ENCODE measurements at places on chromosomes 7 and 10. TPM values are rescaled to one million over a fixed set of nuclear protein-coding genes. Genes with fewer than 3 reads are reported as not detected.
A peak's percentile ranks its signal among the peaks of the same experiment; 100 is the strongest.

DNA sequence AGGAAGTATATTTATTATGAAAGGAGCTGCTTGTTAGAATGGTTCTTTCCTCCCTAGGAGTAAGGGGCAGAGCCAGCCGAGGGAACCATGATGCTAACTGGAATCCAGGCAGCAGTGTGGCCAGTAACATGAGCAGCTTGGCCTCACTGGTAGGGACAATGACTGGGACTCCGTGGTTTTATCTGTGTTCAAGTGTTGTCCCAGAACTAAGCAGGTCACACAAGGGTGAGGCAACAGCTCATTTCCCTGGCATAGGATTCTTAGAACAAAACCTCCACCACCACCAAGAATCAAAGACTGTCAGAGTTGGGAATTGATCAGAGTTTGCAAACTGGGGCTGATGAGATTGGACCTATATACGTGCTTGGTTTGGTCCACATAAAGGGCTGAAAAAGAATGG, 138.9 kb upstream of the COBL start:
- no peak for DNase-seq

GRCh38 chr10:35307297-35307696, 29.0 kb upstream of the CCNY start:
- DNase-seq: no peak

GRCh38 chr7:158028290-158028941, 559.2 kb downstream of the PTPRN2 start:
- DNase-seq: peak; percentile 40

DNA sequence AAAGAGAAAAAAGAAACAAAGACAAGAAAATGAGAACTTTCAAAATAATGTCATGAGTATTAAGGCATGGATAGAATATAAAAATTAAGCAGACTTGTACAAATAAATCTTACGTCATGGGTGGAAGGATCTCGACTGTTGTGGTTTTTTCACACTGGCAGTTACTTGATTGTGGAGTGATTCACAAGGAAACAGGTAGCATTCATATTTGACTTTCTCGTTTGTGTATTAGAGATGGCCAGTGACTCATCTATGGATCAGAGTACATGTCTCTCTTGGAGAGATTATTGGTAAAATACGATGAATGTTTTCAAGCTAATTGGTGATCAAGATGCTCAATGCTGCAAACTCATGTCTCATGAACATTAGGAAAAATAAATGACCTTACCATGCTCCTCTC, 564.3 kb downstream of the GATA3 start:
- no peak for DNase-seq

DNA sequence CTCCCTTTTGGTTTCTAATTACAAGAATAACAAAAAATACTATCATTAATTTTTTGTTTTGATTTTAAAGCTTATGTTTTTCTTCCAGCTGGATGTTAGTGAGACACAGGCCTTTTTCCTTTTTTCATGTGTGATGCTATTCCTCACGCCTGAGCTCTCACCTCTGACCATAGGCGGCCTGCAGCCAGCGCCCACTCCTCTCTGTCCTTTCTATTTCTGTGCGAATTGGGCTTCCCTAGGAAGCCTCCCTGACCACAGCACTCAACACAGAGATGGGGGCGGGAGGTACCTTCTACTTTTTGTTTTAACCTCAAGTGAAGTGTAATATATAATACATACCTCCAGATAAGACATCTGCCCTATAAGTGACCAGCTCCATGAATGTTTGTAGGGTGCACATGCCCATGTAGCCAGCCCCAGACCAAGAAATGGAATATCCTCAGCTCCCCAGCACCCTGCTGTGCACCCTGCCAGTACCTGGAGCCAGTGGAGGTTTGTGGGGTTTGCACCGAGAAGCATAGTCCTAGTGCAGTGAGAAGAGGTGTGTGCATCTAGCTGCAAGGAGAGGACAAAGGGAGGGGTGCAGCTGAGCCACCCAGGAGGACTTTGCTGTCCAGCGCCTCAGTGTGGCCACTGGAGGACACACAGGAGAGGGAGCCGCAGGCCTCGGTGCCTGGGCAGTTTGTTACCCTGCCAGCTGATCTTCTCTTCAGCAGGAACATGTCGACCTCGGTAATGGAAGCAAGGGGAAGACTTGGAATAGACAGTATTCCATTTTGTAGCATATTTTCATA, 38.5 kb downstream of the BNIP3 start:
- no peak for DNase-seq

GRCh38 chr7:125847692-125848091, 918.1 kb upstream of the POT1 start:
- DNase-seq: no peak

GRCh38 chr10:106147021-106147420, 1017.5 kb downstream of the SORCS1 start:
- no peak for DNase-seq

DNA sequence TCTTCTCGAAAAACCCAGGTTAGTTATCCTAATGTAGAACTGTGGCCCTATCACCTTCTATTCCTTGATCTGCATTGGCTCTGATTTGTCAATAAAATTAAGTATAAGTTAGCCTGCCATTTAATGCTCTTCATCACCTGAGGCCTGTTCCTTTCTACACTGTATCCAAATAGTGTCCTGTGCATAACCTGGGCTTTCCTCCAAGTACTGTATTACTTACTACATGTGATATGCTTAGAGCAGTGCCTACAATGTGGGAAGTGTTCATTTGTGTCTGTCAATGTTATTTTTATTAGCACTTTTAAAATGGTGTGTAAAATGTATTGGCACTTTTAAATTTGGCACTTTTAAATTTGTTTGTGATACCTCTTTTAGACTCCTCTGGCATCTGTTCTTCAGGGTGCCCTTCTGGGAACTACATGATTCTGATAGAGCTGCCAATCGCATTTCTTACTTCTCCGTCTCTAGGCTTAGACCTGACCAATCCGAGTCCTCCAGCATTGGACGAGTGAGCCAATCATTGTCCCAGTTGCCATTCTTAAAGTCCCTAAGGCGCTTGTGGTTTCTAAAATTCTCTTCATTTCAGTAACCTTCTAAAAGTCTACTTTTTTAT, 85.5 kb downstream of the GNAI1 start:
- no peak for DNase-seq

DNA sequence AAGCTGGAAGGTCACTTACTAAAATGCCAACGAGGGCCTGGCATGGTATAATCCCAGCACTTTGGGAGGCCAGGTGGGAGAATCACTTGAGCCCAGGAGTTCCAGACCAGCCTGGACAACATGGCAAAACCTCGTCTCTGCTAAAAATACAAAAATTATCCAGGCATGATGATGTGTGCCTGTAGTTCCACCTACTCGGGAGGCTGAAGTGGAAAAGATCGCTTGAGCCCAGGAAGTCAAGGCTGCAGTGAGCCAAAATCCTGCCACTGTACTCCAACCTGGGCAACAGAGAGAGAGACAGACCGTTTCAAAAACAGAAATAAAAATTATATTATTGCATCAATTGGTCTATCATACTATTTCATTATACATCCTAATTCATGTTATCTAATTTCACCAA, 18.1 kb upstream of the FAM53B start:
- DNase-seq: no peak

DNA sequence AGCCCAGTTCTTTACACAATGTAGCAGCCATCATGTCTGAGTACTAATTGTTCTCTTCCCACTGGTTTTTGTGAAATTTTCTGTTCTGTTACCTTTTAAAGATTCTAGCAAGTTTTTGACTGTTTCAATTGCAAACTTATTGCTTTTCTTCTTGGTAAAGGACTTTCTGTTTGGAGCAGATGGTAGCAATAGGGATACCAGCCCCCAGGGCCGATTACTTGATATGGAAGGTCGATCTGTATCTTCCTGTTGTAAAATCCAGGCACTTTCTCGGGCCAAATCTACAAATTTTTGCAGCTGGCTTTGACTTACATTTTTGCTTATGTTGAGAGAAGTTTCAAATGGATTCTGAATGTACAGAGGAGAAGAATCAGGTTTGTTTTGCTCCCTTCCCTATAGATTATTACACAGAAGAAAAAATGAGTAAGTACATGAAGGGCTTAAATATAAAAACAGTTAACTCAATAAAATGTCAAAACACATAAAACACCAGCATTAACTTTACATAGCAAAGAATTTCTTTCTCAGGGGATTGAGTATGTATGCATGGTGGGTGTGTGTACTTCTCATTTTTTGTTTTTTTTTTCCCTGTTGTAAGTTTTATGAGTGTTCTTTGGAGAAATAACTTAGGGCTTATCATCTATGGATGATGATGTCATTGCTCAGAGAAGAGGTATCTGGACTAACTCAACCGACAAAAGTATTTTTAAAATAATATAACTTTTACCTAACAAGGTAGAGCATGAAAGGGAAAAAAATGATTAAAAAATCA, 35.3 kb downstream of the MTPAP start:
- DNase-seq: no peak

- no peak for DNase-seq
These were observed 103.5 kb upstream of the FERD3L start for GRCh38 chr7:19248681-19249080.

DNA sequence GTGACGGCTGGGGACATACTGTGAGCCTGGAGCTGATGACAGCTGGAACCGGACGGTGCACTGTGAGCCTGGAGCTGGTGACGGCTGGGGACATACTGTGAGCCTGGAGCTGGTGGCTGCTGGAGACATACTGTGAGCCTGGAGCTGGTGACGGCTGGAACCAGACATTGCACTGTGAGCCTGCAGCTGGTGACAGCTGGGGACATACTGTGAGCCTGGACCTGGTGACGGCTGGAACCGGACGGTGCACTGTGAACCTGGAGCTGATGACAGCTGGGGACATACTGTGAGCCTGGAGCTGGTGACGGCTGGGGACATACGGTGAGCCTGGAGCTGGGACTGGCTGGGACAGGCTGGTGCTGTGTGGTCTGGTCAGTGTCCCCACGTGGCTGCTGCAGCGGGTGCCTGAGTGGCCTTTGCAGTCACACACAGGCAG, 47.9 kb downstream of the PTPRN2 start:
- peak; percentile 53 for DNase-seq

DNA sequence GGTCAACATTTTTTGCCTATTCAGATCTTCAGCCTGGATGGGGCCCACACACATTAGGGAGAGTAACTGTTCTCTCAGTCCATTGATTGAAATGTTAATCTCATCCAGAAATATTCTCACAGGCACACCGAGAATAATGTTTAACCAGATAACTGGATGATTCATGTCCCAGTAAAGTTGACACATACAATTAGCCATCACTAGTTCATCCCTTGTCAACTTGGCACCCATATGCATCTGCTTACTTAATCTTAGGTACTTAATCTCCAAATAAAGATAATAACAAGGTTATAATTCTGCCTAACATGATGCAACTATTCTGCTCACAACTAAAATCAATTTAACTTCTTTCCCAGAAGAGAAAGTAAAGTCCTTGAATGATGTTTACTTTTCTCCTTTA, 502.6 kb downstream of the ADRA2A start:
- no peak for DNase-seq

- DNase-seq: no peak
These were observed 8.2 kb downstream of the MINDY3 start for GRCh38 chr10:15852111-15852557.

DNA sequence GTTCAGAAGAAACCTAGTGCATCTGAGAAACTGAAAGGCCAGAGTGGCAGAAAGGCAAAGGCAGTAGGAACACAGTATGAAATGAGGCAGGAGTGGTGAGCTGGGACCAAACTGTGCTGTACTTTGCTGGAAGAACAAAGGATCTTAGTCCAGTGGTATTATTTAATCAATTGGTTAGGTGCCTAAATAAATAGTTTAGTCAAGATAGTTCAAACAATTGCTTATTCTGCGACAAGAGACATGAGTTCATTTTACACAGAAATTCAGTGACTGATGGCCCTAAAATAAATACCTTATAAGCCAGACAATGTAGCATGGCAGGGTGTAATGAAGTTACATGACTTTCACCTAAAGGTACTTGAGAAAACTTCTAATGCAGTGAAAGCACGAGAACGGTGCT, 181.8 kb upstream of the LRRN3 start:
- no peak for DNase-seq

DNA sequence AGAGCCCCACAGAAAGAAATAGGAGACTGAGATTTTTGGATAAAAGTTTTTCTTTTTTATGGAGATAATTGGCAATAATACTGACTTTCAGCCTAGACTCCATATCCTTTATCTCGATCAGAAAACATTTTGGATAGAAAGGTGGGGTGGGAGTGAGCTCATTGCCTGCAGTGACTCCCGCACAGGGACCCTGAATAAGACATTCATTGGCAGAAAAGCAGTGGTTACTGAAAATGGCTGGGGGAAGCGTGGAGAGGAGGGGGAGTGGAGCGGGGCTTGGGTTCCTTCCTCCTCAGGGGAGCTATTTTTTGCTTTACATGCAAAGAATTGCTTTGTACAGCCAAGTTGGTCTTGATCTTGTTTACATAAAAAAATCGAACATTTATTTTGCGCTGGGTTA, 90.4 kb upstream of the BMPER start:
- no peak for DNase-seq

DNA sequence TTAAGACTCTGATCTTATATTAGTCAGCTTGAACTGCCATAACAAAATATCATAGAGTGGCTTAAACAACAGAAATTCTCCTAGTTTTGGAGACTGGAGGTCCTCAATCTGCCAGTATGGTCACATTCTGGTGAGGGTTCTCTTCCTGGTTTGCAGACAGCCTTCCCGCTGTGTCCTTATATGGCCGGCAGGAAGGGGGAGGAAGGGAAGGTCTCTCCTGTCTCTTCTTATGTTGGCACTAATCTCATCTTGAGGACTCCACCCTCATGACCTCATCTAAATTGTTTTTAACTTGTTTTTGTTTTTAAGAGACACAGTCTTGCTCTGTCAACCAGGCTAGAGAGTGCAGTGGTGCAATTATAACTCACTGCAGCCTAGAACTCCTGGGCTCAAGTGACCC, 53.1 kb downstream of the VPS41 start:
- DNase-seq: no peak

The PMS2 gene
- total RNA-seq: 8.8 TPM

The GRID2IP gene
- 1.0 TPM for total RNA-seq

The TDRD1 gene
- not detected for total RNA-seq

The TMEM225B gene
- not detected for total RNA-seq

The IFIT1B gene
- not detected for total RNA-seq

The SMC3 gene
- 21.7 TPM for total RNA-seq

The GDF2 gene
- total RNA-seq: not detected

The CCL24 gene
- 1.5 TPM for total RNA-seq

The IDI2 gene
- total RNA-seq: not detected
